ENCODE measurements at places on chromosomes 3 and 15. TPM values are rescaled to one million over a fixed set of nuclear protein-coding genes. Genes with fewer than 3 reads are reported as not detected.

Gene MST1R
- 2.9 TPM for total RNA-seq

GRCh38 chr3:37689645-37690356 lies 171.9 kb upstream of the CTDSPL start:
- no peak for DNase-seq

GRCh38 chr3:194031867-194032635 lies 103.9 kb upstream of the HES1 start:
- DNase-seq = no peak

- DNase-seq = no peak
Measured at GRCh38 chr3:52443791-52444687, 864 bp downstream of the SEMA3G start.

Gene TNNC1
- 3.2 TPM for total RNA-seq

- DNase-seq = no peak
Measured at GRCh38 chr3:13626396-13626795, 77.5 kb downstream of the FBLN2 start.

DNA sequence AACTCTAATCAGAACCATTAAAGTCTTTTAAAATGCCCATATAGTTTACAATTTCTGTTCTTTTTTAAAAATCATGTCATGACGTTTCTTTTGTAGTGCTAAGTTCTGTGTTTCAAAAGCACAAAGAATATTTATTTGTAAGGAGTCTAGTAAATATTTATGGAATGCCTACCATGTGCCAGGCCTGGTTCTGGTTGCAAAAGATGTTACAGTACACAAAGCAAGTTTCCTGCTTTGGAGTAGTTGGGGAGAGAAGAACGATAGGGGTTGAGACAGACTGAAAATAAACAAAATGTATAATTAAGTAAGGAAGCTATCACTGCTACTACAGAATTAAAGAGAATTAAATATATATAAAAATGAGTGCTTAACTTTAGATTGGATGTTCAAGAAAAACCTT lies 86.8 kb upstream of the CMSS1 start:
- no peak for DNase-seq

DNA sequence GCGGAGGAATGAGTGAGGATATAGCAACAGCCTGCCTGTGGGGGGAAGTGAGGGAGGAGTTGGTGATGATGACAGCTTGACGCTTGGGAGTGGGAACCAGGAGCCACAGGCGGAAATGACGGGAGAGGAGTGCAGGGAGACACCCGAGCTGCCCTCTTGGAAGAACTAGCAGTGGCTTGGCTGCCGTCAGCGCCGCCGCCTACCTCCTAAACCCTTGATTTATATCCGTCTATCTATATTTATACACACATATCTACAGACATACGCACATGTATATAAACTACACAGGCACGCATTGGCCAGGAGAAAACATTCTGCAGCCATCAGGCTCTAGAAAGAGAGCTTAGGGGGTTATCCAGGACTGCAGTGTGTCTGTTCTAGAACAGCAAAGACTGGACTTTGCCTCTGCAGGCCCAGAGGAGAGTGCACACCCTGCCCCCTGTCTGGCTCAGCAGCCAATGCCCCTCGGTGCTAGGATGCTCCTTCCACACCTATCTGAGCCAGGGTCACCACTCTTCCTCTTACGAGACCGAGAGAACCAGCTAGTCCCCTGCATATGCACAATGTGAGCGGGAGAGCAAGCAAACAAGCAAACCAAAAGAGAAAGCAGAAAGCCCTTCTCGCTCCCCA lies 45.3 kb upstream of the MAGEF1 start:
- no peak for DNase-seq

DNA sequence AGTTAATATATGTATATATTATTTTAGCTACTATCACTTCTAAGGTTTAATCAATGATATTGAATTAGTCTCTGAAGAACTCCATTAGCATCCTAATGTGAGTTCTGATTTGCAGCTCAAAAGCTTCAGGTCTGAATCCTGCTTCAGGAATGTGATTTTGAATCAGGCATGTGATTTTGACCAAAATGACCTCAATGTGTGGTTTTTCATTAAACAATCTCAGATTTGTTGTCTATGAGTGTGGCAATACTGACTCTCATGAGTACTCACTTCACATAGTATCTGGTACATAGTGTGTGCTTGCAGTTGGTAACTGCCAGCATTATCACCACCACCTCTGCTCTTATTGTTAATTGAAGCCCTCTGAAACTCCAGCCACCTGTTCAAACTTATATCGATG lies 251.0 kb downstream of the KCNH8 start:
- no peak for DNase-seq

DNA sequence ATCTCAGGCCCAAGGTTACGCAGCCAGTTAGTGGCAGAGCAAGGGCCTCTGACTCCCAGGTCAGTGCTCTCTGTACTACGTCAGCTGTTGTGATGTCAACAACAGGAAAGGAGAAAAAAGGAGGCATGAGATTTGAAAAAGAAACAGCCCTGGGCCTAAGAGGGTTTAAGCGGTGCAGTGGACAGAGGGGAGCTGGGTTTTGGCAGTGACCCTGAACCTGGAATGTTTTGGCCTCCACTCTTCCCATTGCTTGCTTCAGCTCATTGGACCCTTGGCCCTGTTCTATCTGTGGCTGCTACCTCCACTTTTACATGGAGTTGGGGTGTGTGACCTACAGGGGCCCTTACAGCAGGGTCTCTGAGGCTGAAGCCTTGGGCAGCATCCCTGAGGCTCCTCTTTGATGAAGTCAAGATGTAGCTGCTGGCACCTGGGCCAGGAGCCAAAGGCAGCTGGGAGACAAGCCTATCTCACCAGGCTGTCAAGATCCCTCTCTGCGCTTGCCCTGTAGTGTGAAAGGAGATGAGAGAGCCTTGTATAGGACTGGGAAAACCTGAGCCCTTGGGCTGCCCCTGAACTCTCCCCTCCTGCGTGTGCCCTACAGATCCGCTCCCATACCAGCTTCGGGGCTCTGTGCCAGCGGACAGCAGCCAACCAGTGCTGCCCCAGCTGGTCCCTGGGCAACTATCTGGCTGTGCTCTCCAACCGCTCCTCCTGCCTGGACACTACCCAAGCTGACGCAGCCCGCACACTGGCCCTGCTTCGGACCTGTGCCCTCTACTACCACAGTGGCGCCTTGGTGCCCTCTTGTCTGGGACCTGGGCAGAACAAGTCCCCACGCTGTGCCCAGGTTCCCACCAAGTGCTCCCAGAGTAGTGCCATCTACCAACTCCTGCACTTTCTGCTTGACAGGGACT lies 8.7 kb downstream of the DISP2 start:
- no peak for DNase-seq

Gene GOLGA6B
- total RNA-seq = not detected

Gene CLRN1
- not detected for total RNA-seq

GRCh38 chr3:58058361-58059263 lies 50.4 kb downstream of the FLNB start:
- DNase-seq = no peak

Gene AADACL2
- not detected for total RNA-seq

DNA sequence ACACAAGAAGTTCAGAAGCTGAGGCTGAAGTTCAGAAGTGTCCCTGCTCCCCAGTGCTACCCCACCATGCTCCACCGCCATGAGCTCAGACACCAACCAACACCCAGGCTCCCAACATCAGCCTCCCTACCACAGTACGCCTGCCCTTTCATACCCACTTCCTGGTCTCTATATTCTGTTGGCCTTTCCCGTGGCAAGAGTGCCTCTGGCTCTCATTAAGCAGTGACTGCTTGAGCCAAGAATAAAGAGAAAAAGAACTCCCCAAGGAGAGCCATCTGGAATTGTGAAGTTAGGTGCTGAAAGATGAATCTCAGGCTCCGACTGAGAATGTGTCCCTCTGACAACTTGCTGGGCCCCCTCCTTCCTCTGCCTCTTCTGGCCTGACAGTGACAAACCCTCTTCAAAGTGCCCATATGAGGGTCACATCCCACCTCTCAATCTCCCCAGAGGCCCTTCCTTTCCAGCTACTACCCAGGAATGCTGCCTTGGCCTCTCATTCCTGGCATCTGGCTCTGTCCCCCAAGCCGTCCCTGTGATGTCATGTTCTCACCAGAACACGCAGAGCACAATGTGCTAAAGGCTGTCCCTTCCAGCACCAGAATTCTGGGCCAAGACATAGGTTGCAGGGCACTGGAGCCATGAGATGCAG lies 306.8 kb downstream of the NTRK3 start:
- no peak for DNase-seq

DNA sequence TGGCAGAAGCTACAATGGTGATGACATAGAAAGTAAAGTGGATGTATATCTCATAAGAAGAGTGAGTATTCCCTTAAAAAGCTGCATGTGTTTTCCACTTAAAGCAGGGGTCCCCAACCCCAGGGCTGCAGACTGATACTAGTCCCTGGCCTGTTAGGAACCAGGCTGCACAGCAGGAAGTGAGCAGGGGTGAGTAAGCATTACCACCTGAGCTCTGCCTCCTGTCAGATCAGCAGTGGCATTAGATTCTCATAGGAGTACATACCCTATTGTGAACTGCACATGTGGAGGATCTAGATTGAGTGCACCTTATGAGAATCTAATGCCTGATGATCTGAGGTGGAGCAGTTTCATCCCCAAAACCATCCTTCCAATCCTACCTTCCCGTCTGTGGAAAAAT lies 126.1 kb upstream of the CMC1 start:
- DNase-seq = no peak

GRCh38 chr3:45896956-45897355 lies 10.6 kb downstream of the CCR9 start:
- no peak for DNase-seq

- DNase-seq = peak; percentile 63
Measured at GRCh38 chr15:40843885-40844695, at the start of gene SPINT1. SPINT1 (plus strand) TSS chr15:40844048; CDS start chr15:40844555, 507 bp downstream.

Gene DPPA2
- total RNA-seq = not detected

DNA sequence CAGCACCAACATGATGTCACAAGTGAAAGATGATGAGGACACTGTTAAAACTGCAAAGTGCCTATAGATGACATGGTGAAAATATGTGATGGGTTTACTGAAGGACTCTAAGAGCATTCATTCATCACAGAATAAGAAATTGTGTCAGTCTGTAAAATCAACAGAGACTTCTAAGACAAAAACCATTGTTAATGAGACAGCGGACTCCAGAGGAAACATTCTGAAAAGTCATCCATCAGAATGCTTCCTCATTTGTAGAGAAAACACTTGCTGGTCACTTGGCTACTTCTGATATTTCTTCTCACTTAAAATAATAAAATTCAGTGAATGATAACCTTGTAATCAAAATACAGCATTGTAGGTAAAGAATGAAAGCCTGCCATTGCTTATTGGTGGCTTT lies 7.3 kb downstream of the PLSCR4 start:
- DNase-seq = no peak

DNA sequence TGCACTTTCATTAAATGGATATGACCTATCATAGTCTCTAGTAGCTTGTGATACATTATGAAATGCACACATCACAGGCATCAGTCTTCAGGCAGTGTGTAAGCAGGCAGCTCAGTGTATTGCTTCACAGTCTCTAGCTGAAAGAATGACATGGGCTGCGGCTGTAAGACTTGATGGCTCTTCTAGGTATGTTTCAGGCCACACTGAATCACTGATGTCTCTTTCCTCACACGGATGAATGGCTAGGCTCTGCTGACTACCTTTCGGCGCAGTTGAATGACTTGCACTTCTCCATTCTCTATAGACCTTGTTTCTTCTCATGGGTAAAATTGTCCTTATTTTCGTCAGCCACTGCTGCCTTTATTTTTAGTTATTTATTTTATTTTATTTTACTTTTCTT lies 15.4 kb downstream of the APH1B start:
- no peak for DNase-seq

GRCh38 chr3:109081746-109082510 lies 36.0 kb downstream of the MORC1 start:
- peak; percentile 29 for DNase-seq

- no peak for DNase-seq
Measured at GRCh38 chr3:150472421-150472820, 64.3 kb downstream of the TSC22D2 start.

Gene NR2C2
- 79.7 TPM for total RNA-seq

- DNase-seq = no peak
Measured at GRCh38 chr3:182258538-182259177, 534.6 kb upstream of the ATP11B start.

DNA sequence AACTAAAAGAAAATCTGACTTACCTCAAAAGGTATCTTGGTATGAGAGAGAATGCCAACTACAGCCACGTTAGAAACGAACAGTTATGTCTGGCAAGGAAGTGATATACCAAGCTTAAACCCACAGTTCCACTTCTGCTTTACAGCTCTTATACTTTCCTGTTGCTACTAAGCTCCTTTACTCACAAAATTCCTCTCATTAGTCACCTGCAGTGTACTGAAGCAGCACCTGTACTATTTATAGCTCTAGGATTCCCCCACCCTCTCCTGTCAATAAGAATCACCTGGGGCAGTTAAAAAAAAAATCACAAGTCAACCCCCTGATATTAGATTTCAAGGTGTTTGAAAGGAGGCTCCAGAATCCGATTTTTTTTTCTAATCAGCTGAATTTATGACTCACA lies 2.9 kb upstream of the TMEM266 start:
- DNase-seq = no peak

GRCh38 chr3:148219999-148220398 lies 477.7 kb upstream of the AGTR1 start:
- DNase-seq = no peak

DNA sequence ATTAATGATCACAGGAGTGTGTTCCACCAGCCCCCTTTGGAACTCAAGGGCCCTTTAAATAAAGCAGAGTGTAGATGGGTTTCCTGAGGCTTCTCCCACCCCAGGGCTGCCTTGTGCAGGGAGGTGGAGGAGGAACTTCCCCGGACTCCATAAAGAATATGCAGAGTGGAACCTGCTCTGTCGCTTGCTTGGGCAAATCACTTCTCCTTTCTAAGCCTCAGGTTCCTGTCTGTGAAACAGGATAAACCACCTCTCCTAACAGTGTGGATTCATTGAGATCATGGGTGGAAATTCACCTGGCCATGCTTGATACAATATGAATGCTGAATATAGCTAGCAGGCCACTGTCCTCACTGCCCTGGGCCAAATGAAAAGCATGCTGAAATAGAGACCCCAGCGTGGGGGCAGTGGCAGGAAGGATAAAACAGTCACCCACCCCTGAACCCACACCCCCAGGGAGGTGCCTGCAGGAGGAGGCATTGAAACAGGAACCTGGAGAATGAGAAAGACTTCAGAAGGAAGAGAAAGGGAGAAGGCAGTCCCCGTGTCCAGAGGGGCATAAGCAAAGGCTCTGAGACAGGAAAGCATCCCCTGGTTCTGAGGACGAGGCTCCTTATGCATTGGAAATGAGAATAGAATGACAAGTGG lies 41.1 kb upstream of the CHRNB4 start:
- no peak for DNase-seq

DNA sequence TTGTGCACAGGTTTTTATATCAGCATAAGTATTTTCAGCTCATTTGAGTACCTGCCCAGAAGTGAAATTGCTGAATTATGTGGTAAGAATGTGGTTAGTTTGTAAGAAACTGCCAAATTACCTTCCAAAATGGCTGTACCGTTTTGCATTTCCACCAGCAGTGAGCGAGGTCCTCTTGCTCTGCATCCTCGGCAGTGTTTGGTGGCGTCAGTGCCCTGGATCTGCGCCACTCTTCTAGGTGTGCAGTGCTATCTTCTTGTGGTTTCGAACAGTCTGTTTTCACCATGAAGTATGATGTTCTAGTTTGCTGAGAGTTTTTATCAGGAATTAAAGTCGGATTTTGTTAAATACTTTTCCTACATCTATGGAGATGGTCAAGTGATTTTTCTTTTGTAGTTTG lies 24.8 kb upstream of the PCSK6 start:
- no peak for DNase-seq

Gene ZMYND10
- 2.7 TPM for total RNA-seq
